ENCODE measurements at places on chromosomes 5 and 9.

- DNase-seq: no peak
These were observed 221.4 kb upstream of the TRIM32 start for GRCh38 chr9:116465576-116466270.

DNA sequence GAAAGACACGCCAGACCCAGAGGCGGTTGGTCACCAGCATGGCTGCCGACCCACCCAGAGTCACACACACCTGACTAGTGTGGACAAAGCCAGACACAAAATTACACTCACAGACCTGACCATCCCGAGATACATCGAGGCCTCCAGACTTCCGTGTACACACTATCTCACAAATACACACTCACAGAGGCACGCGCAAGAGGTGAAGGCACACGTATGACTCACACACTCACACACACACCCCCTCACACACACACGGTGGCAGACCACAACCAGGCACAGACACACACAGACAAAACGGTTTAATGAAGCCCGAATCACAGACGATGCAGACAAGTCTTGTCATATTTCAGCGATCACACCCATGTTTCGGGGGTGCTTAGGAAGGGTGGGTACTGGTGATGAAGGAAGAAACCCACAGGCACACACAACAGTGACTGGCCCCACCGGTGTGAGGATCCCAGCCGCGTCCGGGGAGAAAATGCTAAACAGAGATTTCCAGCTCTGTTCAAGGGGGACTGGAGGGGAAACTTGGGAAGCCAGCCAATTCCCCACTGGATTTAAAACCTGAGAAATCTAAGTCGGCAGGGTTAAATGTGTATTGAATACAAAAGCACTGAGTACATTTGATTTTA is 51.3 kb downstream of the CRB2 start:
- no peak for DNase-seq

GRCh38 chr9:23850242-23850689 is 24.2 kb upstream of the ELAVL2 start:
- no peak for DNase-seq

DNA sequence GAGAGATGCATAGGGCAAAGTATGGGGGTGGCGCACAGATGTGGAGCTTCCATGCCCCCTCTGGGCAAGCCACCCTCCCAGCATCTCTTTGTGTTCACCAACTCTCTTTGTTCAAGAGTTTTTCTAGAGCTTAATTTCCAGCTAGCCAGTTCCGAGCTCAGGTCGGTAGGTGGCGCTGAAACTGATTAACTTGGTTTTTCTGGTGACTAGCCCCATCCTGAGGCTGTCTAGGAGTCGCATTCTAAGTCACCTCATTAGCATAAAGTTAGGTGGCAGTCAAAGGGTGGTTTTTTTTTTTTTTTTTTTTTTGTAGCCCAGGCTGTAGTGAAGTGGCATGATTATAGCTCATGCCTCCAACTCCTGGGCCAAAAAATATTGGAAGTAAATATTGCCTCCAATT is 476.4 kb downstream of the KDM4C start:
- DNase-seq: no peak

DNA sequence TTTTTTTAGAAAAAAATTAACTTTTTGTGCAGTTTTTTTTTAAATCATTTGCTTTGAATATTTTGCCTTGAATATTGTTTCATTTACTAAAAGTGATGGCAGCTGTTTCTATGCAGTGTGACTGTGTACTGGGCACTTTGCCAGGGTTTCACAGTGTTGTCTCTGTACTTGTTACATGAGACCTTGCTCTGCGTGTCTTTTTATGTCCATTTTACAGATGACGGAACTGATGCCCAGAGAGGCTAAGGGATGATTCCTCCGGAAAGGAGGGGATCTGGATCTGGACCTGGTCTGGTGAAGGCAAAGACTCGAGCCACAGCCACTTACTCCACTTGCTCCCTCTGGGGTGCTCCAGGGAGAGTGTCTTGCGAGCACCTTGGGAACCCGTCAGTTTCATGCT is 124.8 kb upstream of the PTCH1 start:
- no peak for DNase-seq

DNA sequence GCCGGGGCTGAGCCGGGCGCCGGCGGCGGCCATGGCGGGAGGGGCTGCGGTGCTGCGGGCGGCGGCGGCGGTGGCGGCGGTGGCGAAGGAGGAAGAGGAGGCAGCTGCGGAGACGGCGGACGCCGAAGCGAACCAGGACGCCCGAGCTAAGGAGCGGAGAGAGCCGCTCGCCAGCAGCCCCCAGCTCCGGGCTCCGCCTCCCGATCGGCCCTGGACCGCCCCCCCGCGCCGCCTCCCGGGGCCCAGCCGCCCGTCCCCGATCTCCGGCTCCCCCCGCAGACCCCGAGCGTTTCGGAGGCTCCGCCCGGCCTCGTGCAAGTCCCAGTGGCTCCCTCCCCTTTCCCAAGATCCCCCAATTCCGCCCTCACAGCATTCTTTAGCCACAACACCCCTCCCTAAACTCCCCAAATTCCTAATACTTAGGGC is at the start of gene ASTN2:
TSS of gene ASTN2 (minus strand) at position 152 of the 426 bp plus-strand sequence. CDS start at position 33, 119 bp downstream.
- no peak for DNase-seq

Data from T-helper 2 cell (primary cell).